Left ventricle myocardium superior (tissue), 1 donor: ENCODE measurements at places on chromosomes 11 and 22. TPM values are rescaled to one million over a fixed set of nuclear protein-coding genes. Genes with fewer than 3 reads are reported as not detected.

APOA1 gene
- 9.2 TPM for total RNA-seq

PKP3 gene
- total RNA-seq: 0.84 TPM

GRCh38 chr11:61685617-61685967, 5.4 kb downstream of the DAGLA start:
- DNase-seq: no peak

KCNJ5 gene
- 7.2 TPM for total RNA-seq

DNA sequence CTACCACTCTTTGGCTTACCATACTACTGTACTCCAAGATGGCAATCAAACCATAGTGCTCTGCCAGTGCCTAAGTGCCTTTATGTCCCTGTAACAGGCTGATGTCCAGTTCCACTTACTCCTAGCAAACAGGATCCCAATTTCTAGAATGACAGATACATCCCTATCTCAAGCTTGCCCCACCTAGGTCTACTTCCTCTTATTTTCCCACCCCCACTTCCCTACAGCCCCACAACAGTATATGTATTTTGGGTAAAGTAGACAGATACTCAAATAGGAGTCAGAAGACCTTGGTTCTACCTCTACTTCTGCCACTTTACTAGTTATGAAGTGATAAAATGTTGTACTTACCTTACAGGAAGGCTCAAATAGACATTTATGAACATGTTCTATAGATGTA, 24.1 kb downstream of the SIK3 start:
- DNase-seq: no peak

DNA sequence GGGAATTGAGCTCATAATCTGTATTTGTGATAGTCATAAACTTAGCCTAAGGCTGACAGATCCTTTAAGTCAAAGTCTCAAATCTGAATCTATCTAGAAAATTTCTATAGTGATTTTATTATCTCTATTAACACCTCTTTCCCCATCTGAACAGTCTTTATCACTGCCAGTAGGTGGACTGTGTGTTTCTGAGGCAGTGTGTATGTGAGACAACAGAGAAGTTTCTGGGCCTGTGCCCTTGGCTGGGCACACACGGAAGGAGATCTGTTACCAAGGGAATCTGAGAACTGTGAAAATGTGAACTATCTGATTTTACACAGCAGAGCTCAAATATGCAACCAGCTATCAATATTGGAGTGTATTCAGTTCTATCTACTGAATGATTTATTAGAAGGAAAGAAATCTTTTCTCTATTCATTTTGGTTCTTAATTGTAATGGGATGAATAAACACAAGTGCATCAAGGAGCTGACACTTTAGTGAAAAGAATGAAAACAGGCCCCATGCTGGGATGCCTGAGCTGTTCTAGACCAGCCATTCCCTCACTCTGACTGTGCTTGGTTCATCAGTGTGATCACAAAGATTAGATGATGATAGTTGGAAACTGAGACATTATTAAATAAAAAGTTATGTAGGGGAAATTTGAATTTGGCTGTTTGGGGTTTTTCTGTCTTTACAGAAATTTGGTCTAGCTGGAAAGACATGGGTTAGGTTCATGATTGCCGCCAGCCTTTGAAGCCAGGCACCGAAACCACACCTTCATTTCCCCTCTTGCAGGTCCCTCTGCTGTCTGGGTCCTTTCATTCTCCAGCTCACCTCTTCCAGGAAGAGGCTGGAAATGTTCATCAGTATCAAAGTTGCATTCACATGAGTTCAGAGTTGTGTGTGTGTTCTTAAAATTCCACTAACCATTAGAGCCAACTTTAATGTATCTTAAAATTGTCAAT, 68.1 kb downstream of the LIF start:
- DNase-seq: no peak

DNA sequence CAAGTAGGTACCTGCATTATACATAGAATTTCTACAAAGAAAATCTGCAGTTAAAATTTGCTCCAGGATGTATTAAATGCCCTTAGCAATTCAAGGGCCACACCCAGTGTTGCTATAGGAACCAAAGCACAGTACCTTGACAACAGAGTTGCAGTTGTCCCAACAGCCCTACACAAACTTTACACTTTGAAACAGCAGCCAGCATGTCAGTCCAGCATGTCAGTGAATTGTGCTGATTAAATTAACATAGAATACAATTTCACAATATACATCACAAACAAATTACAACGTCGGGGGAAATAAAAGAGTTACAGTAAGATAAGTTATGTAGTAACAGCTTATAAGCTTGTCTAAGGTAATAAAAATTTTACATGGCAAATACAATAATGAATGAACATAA, 389.2 kb downstream of the SOX6 start:
- no peak for DNase-seq

GRCh38 chr11:123103326-123103980, 41.5 kb upstream of the HSPA8 start:
- DNase-seq: peak; percentile 55

DNA sequence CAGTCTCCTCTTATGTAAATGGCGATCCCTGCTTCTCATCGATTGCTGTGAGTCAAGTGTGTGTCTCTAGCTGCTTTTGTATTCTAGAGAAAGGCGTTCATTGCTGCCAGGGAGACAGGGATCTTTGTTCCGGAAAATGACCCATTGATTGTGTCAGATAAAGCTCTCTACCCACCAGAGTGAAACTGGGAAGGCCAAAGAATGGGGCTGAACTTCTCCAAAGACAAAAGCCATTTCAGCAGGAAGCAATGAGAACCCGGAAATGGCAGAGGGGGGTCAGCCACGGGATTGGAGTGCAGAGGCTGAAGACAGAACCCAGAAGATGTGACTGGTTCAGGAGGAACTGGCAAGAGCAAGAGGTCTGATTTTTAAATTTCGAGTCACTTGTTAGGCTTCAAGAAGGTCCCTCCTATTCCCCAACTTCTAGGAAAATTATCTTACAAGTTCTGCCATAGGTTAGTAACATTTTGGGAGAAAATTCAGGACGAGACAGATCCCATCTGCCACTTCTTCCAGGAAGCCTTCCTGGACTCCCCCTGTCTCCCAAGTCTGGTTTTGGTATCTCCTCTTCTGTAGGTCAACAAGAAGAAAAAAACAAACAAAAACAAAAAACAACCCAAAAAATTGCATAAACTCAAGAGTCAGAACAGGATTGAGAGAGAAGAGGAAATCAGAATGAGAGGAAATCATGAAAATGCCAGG, 110.6 kb downstream of the NECTIN1 start:
- DNase-seq: peak; percentile 58

F2 gene
- not detected for total RNA-seq

INPP5J gene
- 15.7 TPM for total RNA-seq

GRCh38 chr11:71913756-71914526, 14.5 kb downstream of the XNDC1N start:
- no peak for DNase-seq

PKDREJ gene
- total RNA-seq: not detected

GRCh38 chr11:103800406-103801114, 235.9 kb upstream of the DDI1 start:
- DNase-seq: peak; percentile 33

DNA sequence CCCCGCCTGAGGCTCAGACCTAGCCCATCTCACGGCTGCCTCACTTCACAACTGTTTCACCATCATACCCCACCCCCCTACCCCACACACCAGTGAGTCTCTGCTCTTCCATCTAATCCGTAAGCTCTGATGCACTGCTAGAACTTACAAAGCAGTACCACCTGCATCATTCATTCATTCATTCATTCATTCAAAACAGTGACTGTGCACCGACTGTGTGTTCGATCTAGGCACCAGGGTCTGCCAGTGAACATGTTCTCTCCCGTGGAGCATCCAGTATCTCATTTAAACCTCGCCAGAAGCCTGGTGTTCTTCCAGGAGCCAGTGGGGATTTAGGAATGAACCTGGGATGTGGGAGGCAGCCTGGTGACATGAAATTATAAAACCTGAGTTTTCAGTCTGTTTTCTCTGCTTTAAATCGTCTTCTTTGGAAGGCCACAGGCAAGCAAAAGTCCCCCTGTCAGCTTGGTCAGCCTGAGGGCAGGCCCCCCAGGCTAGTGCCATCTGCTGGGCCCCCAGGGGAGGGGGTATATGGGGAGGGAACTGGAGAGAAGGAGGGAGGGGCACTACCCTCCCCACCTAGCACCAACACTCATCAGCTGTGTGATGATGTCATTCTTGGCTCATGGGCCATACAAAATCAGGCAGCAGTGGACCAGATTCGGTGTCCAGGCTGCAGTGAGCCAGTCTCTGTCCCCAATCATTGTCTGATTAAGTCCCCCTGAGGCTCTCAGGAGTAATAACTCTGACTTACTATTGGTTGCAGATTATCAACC, 18.4 kb downstream of the TMPRSS6 start:
- DNase-seq: no peak

GRCh38 chr11:70593446-70593983, 195.2 kb downstream of the CTTN start:
- no peak for DNase-seq

GRCh38 chr11:33692013-33692504, 8.6 kb downstream of the C11orf91 start:
- peak; percentile 64 for DNase-seq

- no peak for DNase-seq
Observed at GRCh38 chr11:60939855-60940254, 12.1 kb downstream of the SLC15A3 start.

DNA sequence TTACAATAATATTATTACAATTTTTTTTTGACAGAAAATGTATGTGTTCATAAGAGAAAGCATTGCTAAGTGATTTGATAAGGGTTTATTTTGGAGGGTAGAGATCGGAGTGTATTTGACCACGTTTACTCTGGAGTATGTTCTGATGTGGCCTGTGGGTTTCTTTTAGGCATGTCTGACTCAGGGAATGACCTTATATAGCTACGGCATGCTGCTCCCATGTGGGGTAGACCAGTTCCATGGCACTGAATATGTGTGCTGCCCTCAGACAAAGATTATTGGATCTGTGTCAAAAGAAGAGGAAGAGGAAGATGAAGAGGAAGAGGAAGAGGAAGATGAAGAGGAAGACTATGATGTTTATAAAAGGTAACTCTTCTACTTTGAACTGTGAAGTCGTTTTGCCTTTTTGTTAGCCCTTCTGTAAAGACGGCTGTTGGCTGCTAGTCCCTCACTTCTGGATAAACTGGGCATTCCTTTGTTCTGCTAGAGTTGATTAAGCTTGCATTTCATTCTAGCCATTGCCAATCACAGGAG, 38.1 kb upstream of the ST14 start:
- no peak for DNase-seq

DNA sequence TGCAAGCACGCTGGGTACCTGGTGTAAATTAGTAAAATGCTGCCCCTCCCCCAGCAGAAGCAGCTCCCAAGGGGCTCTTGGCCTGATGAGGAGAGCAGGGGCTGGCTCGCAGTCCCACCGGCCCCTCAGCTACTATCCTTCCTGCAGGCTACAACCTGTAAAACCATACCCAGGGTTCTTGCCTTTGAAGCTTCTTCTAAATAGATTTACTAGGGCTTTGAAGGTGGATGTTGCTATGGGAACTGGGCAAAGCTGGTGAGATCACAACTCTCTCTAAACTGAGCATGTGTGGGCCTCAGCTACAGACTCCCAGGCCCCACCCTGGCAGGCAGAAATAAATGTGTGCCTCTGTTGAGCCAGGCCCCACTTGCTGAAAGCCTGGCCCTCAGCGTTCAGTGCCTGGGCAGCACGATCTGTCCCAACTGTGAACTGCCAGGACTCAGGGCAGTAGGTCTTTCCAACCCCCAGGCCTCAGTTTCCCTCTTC, 18.5 kb downstream of the CD5 start:
- DNase-seq: no peak

DNA sequence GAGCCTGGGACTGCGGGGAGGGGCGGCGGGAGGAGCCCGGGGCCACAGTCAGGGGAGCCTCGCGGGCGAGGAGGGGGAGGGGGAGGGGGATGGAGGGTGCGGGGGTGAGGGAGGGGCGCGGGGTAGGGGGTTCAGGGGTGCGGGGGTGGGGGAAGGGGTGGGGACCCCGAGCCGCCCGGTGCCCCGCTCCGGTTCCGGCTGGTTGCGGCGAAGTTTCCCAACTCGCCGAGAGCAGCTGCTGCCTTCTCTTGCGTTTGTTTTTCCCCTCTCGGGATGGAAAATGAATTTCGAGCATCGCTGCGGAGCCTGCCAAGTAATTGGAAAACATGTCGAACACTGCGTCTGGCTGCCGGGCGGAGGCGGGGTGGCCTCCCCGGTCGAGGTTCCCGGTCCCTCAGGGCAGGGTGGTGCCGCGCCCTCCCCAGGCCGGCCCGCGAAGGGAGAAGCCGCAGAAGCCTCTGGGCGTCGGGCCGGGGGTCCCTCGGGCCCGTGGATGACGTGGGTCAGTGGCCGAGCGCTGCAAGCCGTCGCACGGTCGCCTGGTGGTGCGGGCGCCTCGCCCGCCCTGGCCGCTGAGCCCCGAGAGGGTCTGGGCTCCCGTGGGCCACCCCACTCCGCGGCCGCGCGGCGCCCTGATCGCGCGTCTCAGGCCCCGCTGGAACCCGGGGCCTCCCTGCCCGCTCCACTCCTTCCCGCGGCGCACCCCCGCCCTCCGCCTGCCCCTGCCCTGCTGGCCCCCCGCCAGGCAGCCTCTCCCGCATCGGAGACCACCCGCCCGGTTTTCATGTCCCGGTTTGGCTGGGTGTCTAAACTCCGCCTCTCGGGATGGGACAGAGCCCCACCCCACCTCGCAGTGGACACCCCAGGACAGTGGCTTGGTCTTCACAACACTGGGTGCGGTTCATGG, 12.1 kb downstream of the SPATA19 start:
- no peak for DNase-seq

- DNase-seq: peak; percentile 95
Observed at GRCh38 chr22:37752189-37753087, 55.3 kb upstream of the GCAT start.

RFPL1 gene
- not detected for total RNA-seq

DEPDC5 gene
- total RNA-seq: 16.7 TPM

- DNase-seq: no peak
Observed at GRCh38 chr11:110988671-110989070, 256.9 kb upstream of the POU2AF2 start.

DNA sequence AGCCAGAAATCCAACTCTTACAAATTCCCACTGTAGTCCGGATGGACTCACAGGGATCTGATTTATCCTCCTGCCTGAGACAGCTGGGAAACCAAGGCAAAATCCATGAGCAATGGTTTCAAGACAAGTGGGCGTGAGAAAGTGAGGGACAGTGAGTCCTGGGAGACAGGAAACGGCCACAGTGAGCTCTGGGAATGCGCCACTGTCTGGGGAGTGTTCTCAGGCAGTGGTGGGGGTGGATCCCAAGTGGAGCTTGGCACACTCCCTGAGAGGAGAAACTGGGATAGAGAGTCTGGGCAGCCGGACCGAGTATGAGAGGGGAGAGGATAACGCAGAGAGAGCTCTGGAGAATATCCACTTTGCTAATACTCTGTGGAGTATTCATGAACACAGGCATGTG, 9.8 kb downstream of the IL17REL start:
- no peak for DNase-seq

GRCh38 chr11:124700028-124700427, 26.3 kb downstream of the SPA17 start:
- DNase-seq: no peak

- no peak for DNase-seq
Observed at GRCh38 chr11:5534046-5534445, 14.3 kb downstream of the OR52H1 start.

- no peak for DNase-seq
Observed at GRCh38 chr22:47842119-47842518, 1079.7 kb downstream of the TBC1D22A start.
